ENCODE measurements at places on chromosomes 1 and 21.

GRCh38 chr1:62676611-62677356, 11.4 kb downstream of the DOCK7 start:
- no peak for DNase-seq

DNA sequence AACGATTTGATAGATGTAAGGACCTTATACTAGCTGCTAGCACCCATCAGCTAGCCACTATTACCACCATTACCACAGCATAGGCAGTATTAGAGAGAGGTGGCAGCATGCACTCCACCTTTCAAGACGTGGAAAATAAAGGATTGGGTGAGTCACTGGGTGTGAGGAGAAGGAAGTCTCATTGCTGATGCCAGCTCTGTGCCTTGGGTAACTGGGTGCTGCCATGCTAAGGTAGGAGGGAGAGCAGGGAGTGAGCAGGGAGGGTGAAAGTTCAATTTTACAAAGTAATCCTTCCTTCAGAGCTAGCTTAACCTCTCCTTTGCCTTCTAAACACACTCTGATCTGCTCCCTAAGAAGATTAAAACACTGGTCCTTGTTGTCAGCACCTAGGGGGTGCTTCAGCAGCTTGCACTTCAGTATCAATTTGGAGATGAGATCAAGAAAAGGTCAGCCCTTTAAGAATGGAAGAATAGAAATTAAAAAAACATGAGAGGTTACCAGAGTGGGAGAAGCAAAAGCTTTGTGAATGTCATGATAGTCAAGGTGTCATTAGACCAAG, 1.8 kb upstream of the LIN9 start:
- DNase-seq, result no peak

DNA sequence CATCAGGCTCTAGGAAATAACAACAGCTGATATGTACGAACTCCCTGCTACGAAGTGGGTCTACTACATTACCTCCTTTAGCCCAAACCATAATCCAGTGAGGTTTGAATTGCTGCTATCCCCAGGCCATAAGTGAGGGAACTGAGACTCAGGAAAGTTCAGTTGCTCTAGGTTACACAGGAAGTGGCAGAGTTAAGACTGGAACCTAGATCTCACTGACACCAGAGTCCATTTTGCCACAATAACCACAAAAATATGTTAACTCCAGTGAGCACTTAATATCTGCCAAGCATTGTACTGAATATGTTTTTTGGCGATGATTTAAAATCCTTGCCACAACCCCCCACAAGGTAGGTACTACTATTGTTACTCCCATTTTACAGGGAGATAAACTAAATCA, 8.9 kb upstream of the TADA1 start:
- DNase-seq, result no peak

DNA sequence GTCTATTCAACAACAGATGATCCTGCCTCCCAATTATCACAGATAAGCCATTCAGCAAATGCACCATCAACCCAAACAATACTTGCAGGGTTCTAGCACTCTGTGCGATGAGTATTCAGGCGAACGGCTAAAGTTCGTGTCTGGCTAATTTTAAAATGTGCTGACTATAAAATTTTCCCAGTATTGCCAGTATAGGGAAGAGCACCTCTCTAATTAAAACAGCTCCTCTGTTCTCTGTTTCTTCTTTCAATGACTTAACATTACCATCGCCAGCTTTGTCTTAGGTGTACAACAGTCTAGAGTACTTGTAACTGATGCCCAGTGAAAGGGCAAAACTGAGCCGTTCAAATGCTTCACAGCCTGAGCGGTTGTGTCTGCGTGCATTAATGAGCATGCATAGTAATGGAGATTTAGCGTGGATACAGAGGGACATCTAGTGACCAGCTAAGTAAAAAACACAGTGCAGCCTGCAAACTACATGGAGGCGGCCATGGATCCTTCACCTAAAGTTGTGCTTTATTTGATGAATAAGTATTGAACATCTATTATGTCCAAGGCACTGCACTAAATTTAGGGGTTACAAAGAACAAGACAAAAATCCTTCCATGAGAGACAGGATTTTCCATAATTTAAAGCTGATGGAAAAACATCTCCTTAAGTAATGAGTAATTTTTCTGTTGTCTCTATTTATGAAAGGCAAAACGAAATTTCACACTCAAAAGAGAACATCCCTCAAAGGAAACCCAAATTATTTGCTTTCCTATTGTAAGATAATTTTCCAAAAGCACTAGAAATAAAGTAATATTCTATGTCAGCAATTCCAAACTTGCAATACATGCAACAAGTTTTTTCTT, 120.0 kb downstream of the SETD4 start:
- no peak for DNase-seq

DNA sequence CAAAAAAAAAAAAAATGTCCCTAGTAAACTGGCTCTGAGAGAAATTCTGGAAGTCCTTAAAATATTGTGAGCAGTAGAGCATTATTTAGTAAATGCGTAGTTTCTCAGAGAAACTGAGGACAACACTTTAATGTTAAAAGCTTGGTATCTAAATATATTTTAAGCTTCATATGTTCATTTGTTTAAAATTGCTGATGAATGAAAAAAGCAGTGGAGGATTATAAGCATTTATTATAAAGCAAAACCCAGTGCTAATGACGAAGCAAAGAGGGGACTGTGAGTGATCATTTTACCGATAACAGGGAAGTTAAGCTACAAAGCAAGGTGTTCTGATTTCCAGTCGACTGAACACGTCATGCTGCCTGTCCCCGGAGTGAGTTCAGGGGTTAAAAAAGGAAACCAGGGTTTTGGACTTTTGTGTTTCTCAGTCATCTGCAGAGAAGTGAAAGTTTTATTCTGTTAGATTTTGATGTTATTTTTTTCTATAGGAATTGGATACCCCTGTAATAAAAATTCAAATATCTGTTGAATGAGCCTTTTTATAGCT, 64.5 kb upstream of the SCCPDH start:
- no peak for DNase-seq

GRCh38 chr1:216807696-216808095, 84.5 kb upstream of the ESRRG start:
- DNase-seq, result no peak

- DNase-seq, result no peak
These were observed at the start of gene COL11A1 for GRCh38 chr1:103108376-103109150. Gene COL11A1 (minus strand): TSS chr1:103108522. CDS start chr1:103108178, 344 bp downstream.

DNA sequence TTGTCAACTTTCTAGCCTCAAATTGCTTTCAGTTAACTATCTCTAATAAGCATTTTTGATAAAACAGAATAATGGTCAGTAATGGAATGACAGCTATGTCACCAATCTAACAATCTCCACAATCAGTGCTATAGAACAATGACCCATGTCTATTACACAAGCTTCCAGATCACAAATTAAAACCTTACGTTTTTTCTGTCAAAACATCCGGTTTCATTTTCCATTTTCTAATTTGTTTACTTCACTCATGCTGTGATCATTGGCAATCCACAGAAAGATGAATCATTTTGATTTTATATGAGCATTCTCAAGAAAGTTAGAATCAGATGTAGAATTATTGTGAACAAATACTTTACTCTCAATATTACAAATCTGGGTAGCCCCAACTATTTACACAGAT, 80.3 kb downstream of the KCNT2 start:
- DNase-seq, result no peak

- no peak for DNase-seq
These were observed 41.5 kb upstream of the DUSP10 start for GRCh38 chr1:221783437-221783836.

DNA sequence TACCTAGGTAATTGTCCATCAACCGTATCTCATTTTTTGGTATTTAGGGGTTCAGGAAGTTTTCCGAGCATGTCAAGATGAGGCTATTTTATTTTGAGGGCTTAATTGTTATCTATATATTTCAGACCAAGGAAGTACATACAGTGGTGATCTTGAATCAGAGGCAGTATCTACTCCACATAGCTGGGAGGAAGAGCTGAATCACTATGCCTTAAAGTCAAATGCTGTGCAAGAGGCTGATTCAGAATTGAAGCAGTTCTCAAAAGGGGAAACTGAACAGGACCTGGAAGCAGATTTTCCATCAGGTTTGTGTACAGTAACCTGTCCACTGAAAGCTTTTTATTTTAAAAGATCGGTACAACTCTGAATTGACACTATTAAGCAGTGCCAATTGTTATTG, 130.2 kb downstream of the ZMYM4 start:
- no peak for DNase-seq

DNA sequence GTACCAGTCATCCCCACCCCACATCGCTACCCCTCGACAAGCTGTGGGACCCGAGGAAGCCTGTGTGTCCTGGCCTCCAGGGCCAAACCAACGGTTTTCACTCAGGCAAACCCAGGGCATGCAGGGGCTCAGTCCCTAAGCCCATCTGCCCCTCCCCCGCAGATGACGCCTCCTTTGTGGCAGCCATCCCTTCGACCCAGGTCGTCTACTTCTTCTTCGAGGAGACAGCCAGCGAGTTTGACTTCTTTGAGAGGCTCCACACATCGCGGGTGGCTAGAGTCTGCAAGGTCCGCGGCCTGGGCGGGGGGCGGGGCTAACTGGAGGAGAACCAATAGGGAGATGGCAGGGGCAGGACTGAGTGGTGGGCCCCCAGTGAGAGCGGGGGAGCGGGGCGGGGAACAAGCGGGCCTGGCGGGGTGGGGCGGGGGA, 7.4 kb downstream of the SEMA4A start:
- DNase-seq, result peak; percentile 87

GRCh38 chr1:27058966-27059669, 46.5 kb upstream of the TENT5B start:
- DNase-seq, result no peak

DNA sequence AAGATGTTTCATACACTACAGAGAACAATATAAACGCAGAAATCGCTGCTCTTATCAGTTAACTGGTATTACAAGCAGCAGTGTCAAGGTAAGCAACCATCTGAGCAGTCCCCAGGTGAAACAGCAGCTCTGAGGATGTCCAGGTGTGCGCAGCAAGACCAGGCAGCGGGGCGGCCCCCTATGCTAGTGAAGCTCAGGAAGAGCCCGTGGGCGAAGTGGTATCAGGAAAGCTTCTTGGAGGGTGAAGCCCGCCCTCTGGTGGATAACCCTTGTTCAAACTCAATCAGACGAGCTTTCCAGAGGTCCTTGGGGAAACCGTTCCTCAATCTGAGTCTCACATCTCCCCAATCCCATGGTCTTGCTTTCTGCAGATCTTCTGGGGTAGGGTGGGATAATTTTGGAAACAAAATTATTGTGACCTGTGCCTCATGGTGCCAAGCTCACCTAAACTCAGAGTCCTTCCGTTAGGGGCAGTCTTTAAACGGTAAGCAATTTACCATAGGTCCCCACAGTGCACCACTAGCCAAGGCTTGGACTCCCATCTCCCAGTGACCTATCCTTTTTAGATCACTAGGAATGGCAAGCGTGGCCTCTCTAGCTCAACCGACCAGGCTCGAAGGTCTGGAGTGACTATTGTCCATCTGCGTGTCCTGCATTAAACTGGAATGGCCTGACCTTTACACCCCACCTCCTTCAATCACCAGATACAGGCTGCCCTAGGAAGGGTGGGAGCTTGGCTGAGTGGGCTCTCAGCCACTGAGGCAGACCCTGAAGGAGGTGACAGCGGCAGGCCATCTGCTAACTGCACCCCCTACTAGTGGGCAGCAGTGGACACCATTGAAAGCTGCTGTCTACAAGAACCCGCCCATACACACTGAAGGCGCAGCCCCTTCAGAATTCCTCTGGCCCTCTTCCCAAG, 13.6 kb upstream of the FAM110D start:
- DNase-seq, result peak; percentile 89

DNA sequence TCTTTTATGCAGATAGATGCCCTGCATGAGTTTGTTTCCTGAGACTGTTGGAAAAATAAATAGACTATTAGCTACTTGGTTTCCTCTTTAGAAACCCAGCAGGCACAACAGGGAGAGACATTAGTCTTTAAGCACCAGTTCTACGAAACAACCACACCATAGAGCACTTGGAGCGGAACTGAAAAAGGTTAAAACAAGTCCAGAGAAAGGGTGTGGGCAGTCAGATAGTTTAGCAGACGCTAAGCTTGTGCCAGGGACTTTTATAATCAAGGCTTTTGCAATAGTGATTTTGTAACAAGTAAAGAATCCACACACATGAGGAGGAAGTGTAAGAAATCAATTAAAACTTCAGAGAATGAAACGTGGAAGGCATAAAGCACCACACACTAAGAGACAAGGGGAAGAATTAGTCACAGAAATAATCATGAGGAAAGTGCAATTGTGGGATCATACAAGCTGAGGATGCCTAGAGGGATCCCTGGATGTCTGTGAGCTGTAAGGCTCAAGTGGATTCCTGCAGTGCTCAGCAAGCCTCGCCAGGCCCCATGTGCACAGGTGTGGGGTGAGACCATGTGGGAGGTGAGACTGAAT, 37.8 kb upstream of the TLR5 start:
- no peak for DNase-seq

DNA sequence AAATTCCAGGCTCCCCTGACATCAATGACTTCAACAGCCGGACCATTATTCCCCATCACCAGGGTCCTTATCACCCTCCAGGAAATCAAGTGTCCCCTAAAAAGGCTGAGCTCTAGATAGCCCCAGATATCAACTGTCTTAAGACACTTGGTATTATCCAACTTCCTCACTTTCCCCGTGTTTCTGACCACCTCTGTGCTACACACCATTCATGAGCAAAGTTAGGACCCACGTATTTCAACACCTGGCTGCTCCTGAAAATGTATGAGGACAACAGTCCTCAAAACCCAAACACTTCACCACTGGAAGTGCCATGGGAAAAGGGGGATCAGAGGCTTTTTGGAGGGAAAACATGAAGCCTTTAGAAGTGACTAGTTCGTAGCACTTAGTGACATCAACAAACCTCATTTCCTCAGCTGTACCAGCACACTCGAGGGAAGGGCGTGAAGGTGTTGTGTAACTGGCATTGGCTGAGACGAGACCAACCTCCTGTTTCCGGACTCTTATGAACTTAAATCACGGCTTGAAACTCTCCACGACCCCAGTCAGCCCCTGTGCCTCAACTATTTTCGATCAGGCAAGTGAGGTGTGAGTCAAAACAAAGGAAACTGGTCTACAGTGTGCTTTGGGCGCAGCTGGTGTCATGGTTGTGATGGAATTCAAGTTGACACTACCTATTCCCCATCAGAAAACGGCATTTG, 4.1 kb upstream of the CHD5 start:
- no peak for DNase-seq

- no peak for DNase-seq
These were observed 236.2 kb upstream of the NRIP1 start for GRCh38 chr21:15301014-15301413.

GRCh38 chr1:15028102-15028501, 125.4 kb upstream of the TMEM51 start:
- no peak for DNase-seq

DNA sequence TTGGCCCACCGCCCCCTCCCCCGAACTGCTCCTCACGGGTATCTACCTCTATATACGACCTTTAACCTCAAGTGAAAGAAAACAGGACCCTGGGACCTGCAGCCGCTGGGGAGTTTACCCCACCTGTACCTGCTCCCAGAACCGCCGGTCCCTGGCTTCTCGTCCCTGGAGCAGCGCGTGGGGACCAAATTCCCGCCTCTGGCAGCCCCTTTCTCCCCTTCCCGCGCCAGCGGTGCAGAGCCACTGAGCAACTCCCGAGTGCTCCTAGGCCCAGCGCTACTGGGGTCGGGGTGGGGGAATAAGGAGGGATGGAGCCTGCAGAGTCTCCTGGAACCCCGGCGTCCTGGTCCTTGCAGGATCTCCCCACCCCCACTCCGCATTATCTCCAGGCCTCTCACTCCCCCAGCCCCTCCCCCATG, 1.6 kb downstream of the SYT6 start:
- DNase-seq, result no peak

Measured in activated effector memory CD4-positive, alpha-beta T cell treated with anti-CD3 and anti-CD28 coated beads, Interleukin-2, amount 50 U/mL, for 16 hours (primary cell).